AG04450 (cell line): ENCODE measurements at places on chromosomes 1 and 21. TPM values are rescaled to one million over a fixed set of nuclear protein-coding genes. Genes with fewer than 3 reads are reported as not detected.

- no peak for DNase-seq
These were observed 21.9 kb downstream of the LGALS8 start for GRCh38 chr1:236545621-236546169.

GRCh38 chr1:211731456-211732292 lies 56.3 kb upstream of the NEK2 start:
- DNase-seq = no peak

DNA sequence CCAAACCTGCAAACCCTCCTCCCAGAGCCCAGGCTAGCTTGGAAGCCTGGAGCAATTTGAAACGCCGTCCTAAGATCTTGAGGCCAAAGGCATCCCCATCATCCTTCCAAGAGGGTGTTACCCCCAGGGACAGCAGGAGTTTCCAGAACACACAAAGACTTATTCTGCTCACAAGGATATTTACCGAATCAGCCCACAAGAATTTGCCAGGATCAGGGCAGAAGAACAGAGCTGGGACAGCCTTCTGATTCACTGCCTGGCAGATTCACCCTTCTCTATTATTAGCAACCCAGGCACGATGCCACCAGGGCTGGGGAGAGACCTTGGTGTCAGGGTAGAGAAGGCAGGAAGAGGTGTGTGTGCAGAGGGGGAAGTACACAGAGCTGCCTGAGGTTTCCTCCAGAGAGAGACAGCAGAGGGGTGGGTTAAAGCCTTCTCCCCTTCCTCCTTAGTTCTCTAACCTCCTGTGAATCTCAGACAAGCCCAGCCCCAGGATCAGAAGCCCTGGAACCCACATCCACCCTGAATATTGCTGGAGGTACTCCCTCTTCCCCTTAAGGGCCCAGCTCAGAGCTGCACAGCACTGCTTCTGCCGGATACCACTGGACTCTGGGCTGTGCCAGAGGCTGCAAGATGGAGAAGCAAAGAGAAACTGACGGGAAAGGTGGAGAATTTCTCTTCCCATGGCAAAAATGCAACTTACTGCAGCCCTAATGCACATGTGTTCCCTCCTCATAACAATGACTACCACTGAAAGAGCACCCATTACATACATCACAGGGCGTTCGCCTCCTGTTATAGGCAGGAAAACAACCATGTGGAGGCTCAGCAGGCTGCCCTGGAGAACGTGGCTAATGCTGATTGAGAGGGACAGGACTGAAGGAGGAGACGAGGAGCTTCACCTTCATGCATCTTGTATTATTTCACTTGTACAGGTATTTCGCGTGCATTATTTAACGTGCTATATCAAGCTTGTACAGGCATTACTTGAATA lies 61.8 kb downstream of the ITPKB start:
- DNase-seq = no peak

The OLFML2B gene
- 0.68 and 1.2 TPM in 2 replicates for polyA plus RNA-seq

- no peak for DNase-seq
These were observed 31.1 kb downstream of the RAB3GAP2 start for GRCh38 chr1:220241072-220241663.

The COL8A2 gene
- 1.5 and 1.6 TPM in 2 replicates for polyA plus RNA-seq

- DNase-seq = no peak
These were observed 233.5 kb downstream of the PLPP3 start for GRCh38 chr1:56345831-56346230.
